ENCODE measurements at places on chromosomes 1 and 21. TPM values are rescaled to one million over a fixed set of nuclear protein-coding genes. Genes with fewer than 3 reads are reported as not detected.

GRCh38 chr1:154906621-154907081 is 29.9 kb downstream of the PMVK start:
- no peaks in the 10 kb centered on the region for H3K27me3 ChIP-seq
- H3K4me3 ChIP-seq = no peak overlapping the region
- peaks cover 18% of the 10 kb centered on the region for H3K36me3 ChIP-seq
- no peak for DNase-seq

Gene TM2D1
- 23.9 TPM for total RNA-seq

Gene ELF3
- total RNA-seq = 0.55 TPM

DNA sequence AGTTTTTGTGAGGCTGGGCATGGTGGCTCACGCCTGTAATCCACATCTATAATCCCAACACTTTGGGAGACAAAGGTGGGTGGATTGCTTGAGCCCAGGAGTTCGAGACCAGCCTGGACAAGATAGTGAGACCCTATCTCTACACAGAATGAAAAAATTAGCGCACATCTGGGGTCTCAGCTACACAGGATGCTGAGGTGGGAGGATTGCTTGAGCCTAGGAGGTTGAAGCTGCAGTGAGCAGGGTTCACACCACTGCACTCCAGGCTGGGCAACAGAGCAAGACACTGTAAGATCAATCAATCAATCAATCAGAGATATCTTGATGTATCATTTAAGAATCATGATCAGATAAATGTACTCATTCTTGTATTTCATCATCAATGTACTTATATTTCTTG is 7.1 kb downstream of the ZYG11B start:
- no peaks in the 10 kb centered on the region for H3K27me3 ChIP-seq
- no peak for DNase-seq
- peaks cover 9% of the 10 kb centered on the region for H3K4me1 ChIP-seq
- H3K36me3 ChIP-seq = no peaks in the 10 kb centered on the region

DNA sequence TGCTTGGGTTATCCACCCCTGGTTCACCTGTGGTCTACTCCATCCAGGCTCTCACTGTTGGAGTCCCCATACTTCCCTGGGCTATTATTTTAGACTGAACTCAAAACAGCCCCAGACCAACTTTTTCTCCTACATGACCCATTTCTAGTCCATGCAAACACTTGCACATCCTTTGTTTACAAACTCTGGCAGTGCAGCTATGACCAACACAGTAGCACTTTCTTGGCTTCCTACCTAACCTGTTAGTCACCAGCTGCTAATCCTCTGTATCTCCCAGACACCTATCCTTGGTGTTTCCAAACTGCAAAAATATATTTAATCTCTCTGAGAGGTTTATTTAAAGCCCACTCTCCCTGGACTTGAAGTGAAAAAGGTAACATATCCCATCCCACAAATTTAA is 90.8 kb downstream of the DDAH1 start:
- H3K36me3 ChIP-seq = no peaks in the 10 kb centered on the region
- H3K4me1 ChIP-seq = peaks cover 30% of the 10 kb centered on the region
- H3K4me3 ChIP-seq = no peak overlapping the region

Gene PLA2G2A
- total RNA-seq = not detected

DNA sequence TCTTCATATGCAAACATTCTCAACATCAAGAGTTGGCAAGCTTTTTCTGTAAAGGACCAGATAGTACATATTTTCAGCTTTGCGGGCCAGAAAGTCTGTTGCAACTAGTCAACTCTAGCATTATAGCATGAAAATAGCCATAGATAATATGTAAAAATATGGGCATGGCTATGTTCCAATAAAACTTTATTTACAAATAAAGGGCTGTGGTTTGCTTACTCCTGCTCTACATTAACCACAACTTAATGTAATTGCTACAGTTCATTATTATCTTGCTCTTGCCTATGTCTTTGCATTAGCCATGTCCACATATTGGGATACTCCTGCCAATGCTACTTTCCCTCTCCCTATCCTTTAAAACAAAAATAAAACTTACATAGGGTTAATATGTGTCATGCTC is 24.5 kb upstream of the CTSK start:
- H3K36me3 ChIP-seq = peaks cover 4% of the 10 kb centered on the region
- no peaks in the 10 kb centered on the region for H3K4me1 ChIP-seq
- H3K27ac ChIP-seq = no peak overlapping the region

- H3K27ac ChIP-seq = no peak overlapping the region
- DNase-seq = no peak
- H3K36me3 ChIP-seq = no peaks in the 10 kb centered on the region
- peaks cover 34% of the 10 kb centered on the region for H3K27me3 ChIP-seq
Measured at GRCh38 chr1:211697356-211697755, 21.9 kb upstream of the NEK2 start.

DNA sequence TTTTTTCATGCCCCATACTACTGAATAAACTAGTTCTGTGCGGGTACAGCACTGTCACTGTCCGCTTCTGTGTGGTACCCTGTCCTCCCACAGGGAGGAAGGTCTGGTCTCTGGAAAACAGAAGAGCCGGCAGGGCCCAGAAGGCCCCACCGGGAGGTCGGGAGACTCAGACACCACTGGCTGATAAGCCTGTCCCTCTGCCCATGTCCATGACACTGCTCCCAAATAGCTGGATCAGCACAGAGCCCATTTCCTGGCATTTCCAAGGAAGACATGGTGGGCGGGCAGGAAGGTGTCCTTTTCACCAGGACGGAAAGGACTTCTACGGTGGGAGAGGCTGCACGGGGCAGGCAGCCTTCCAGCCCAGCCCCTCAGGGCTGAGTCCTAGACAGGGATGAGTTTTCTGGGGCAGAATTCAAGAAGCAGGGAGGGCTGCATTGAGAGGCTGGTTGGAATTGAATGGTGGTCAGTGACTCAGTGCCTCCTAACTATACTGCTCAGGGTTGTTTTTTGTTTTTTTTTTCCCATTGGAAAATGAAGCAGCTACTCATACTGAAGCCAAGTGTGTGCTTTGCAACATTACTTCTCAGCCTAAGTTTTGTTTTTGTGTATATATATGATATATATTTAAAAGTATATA is 7.1 kb downstream of the PSRC1 start:
- H3K4me3 ChIP-seq = peak overlapping the region; percentile 75
- H3K27me3 ChIP-seq = no peaks in the 10 kb centered on the region
- H3K36me3 ChIP-seq = peaks cover 9% of the 10 kb centered on the region
- peaks cover 47% of the 10 kb centered on the region for H3K4me1 ChIP-seq
- no peak for DNase-seq

DNA sequence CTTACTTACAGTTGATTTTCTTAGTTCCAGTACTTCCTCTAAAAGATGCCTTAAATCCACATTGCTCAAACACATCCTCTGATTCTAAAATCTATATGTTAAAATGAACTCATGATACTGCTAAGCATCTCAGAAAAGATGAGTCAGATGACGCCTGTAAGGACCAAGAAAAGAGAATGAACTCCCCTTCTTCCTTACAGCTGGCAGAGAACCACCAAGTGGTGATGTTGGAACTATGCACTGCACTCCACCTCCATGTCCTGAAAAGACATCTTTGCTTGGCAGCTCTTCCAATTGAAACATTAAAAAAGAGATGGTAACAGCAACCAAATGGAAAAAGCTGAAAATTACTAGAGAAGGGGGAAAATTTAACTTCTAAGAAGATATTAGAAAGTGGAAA is 648.8 kb downstream of the PTPRC start:
- H3K4me3 ChIP-seq = no peak overlapping the region
- H3K4me1 ChIP-seq = no peaks in the 10 kb centered on the region
- DNase-seq = no peak
- H3K36me3 ChIP-seq = no peaks in the 10 kb centered on the region
- H3K27me3 ChIP-seq = no peaks in the 10 kb centered on the region
- no peak overlapping the region for H3K27ac ChIP-seq

Data from neural crest cell (in vitro differentiated cells).